ENCODE measurements at places on chromosomes 1 and 21.
A peak's percentile ranks its signal among the peaks of the same experiment; 100 is the strongest.

DNA sequence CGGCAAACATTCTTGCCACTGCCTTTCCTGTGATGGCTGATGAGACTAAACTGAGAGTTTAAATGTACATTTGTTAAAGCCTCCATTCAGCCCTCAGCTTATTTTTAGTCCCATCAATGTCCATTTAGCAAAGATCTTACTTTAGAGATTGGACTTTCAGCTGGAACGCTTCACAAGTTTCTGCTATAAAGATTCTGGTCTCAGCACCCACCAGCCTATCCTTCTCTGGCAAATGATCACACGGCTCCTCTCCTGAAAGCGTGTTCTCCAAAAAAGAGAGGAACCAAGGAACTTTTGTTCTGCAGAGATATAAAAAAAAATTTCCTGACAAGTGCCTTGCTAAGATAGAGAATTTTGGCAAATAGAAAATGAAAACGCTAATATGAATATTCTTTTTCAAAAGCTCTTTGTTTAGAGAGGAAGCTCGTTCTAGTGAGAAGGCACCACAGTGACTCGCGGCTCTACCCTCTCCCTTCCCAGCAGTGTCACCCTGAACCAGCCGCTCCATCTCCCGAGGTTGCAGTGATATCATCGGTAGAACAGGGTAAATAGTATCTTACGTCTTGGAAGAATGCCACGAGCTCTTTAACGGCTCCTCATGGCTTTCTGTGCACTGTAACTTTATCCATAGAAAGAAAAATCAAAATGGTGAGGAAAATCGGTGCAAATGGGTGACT is 200.2 kb downstream of the APP start:
- no peak for DNase-seq

- DNase-seq = peak; percentile 19
Observed at GRCh38 chr1:175317309-175317708, 124.7 kb upstream of the KIAA0040 start.

- no peak for DNase-seq
Observed at GRCh38 chr1:84303314-84303830, 1.9 kb downstream of the SAMD13 start.

- DNase-seq = no peak
Observed at GRCh38 chr1:178301141-178301540, 195.6 kb downstream of the CLEC20A start.

- peak; percentile 56 for DNase-seq
Observed at GRCh38 chr1:54798769-54799641, 2.1 kb downstream of the TTC22 start.

DNA sequence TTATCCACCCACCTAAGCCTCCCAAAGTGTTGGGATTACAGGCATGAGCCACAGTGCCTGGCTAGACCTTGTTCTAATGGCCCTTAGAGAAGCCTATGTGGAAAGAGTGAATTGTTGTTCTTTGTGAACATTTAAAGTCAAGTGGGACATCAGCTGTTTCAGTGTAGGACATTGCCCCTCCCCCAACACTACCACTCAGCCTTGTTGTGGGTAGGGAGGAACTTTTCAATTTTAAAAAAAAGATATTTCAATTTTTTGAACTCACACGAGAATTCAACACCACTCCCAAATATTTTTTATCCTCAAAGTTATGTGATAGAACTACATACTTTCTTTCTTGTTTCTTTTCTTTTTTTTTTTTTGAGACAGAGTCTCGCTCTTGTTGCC is 36.7 kb upstream of the TMEM222 start:
- DNase-seq = no peak

- DNase-seq = no peak
Observed at GRCh38 chr1:185033686-185034085, 11.7 kb upstream of the RNF2 start.

GRCh38 chr1:204190212-204191211 is 5.8 kb downstream of the KISS1 start:
- DNase-seq = no peak

DNA sequence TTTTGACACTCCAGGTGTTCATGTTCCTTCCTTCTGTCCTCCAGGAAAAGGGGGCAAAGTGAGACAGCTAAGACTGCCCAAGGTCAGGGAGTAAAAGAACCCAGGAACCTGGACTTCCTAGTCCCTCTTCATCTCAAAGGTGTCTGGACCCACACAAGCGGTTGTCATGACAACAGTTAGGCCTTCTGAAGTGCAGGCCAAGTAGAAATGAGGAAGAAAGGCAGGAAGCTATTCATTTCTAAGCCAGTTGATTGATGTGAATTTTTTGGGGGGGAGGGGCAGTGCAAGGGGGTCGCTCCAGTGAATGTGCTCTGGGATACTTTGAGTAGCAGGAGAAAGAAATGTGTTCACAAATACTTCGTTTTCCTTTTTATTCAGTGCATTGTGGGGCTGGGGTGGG is 114.3 kb downstream of the NAV1 start:
- DNase-seq = no peak

- DNase-seq = no peak
Observed at GRCh38 chr1:162475089-162475488, 22.5 kb upstream of the UHMK1 start.

DNA sequence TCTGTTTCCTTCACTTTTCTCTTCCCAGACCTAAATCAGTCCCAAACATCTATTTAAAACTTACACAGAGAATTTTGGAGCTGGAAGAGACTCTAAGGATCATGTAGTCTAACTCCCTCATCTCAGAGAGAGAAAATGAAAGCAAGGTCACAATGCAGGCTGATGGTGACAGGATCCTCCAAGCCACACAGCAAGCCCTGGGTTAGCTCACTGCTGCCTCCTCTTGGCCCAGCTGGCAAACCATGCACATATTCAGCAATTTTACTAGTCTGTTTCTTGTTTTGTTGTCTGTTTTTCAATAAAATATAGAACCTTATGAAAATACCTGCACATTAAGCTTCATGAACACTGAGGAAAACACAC is 27.7 kb upstream of the LY9 start:
- peak; percentile 87 for DNase-seq

DNA sequence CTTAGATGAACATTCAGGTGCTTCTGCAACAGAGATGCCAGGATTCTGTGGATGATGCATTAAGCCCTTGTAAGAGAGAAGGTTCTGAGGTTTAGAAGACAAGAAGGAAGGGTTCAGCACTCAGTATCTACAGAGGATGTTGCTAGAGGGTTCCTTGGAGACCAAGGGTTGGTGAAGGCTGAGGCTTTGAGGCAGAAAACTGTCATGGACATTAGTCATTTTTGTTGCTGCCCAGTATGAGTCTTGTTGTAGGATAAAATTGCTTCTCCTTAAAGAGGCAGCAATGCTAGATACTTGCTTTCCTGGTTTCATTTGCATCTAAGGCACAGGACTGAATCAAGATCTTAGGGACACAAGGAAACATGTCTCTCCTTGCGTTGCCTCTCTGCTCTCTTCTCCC is 319.4 kb upstream of the NFIA start:
- DNase-seq = no peak

DNA sequence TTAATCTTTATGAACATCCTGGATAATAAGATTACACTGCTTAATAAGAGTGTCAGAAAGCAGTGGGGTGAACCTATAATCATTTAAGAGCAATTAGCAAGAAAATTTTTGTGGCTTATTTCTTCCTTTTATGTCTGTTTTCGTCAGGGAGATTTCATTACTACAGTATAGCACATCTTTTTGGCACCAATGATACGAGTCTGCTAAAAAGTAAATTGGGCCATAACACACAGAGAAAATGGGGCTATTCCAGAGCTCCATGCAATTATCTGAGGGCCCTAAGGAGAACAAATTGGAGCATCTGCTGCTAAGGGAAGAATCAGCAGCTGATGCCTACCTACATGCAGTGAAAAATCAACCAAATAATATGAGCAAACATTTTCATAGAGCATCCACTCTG is 330.3 kb upstream of the NCAM2 start:
- DNase-seq = no peak

GRCh38 chr1:169321539-169321938 is 46.1 kb downstream of the NME7 start:
- DNase-seq = no peak

- no peak for DNase-seq
Observed at GRCh38 chr1:222736470-222736869, 532 bp upstream of the FAM177B start.

DNA sequence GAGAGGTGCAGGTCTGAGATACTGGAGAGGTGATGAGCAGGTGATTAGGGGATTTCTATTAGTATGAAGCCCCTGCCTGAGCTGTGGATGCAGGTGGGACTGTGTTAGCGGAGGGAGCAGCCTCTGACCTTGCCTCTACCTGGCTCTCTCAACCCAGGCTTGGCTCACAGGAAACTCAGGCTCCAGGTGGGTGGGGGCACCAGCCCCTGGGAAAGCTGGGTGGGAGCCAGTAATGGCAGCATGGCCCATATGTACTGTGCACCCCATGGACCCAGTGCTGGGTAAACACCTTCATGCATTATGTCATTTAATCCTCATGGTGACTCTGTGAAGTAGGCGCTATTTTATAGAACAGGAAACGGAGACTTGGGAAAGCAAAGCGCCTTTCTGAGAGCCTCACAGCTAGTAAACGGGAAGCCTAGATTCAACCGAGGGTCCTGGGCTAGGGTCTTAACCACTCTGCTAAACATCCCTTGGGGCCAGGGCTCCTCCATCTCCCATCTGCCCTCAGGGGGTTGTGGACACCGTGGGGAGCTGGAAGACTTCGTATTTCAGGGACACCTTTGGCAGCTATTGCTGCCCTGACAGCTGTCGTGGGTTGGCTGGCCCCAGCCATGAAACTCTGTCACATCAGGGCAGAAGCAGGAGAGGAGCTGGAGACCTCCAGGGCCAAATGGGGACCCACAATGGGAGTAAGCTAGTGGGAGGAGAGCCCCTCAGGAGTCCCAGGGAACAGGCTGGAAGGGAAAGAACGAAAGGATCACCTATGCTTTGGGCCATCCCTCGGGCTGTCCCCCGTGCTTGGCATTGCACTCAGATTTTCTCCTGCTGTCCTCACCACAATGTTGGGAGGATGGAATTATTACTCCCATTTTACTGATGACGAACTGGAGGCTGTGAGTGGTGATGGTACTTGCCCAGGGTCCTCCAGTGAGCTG is 59.6 kb upstream of the CSF3R start:
- no peak for DNase-seq

DNA sequence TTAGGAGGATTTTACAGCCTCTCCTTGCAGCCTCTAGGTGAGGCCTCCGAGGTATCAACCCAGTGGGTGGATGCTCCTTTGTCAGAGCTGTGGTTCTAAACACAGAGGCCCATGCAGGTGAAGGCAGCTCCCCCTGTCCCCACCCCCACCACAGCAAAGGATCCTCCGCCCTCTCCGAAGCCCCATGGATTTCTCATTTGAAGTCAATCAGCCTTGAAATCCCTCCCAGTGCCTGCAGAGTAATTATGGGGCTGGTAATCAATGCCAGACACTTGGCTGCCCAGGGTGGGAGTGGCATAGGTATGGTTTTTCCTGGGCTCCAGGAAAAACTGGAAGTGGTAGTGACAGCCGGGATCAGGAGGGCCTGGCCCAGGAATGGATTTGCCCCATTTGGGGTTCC is 119.5 kb upstream of the CSF3R start:
- no peak for DNase-seq

DNA sequence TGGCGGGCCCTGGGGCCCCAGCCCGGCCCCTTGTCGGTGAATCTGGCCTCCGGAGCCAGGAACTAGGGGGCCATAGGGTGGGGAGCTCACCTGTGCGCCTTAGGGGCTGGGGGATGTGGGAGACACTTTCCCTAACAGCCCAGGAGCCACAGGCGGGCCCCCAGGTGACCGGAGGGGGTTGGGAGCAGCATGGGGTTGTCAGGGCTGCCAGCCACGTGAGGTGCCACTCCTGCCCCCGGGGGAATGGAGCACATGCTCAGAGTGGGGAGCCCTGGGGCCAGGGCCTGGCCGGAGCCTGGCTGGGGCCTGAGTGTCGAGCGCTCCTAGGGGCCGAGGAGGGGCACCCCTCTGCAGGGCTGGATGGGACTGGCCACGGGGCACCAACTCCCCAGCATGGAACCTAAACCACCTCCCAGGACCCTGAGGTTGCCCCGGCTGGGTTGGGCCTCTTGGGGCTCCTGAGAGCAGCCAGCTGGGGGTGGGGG is 19.9 kb downstream of the PRXL2B start:
- DNase-seq = no peak

- no peak for DNase-seq
Observed at GRCh38 chr1:19481826-19482398, 3.4 kb downstream of the CAPZB start.

DNA sequence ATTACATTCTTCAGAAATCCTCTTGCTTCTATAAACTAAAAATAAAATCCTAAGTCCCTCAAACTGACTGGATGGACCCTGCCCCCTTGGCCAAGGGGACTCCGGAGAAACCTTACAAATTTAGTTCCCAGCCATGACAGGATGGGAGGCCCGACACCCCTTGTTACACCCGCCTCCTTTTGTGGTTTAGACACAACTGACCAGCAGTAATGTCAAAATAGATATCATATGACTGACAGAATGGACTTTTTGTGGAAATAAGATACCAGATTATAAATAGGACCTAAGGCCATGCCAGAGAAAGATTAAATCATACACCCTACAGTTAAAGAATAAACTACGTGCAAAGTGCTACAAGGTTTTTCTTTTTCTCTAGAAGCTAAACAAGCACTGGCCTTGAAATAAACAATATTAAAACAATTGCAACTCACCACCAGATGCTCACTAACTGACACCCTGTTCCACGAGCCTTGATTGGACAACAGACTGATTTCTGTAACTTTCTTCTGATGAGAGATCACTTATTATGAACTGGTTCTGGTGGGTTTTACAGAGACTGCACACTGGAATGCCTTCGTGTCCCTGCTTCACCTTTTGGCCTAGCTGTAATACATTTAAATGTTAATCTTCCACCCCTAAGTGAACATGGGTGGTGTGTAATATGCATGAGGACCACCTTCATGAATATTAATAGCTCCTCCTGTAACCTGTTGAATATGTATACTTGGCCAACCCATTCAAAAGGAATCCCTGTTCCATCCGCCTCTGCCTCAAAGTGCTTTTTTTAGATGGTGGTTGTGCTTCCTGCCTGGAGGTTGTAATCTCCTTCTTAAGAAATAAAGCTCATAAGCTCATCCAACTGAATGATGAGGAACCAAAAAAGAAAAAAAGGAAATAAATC is 99.6 kb downstream of the ODF2L start:
- DNase-seq = no peak

GRCh38 chr1:46466477-46467182 is 23.0 kb upstream of the DMBX1 start:
- peak; percentile 33 for DNase-seq

All from activated CD4-positive, alpha-beta T cell treated with anti-CD3 and anti-CD28 coated beads, Interleukin-2, amount 50 U/mL, for 48 hours (primary cell).